ENCODE measurements at places on chromosomes 2 and 18.

- no peak for DNase-seq
These were observed 3.1 kb downstream of the PKDCC start for GRCh38 chr2:42050703-42051542.

DNA sequence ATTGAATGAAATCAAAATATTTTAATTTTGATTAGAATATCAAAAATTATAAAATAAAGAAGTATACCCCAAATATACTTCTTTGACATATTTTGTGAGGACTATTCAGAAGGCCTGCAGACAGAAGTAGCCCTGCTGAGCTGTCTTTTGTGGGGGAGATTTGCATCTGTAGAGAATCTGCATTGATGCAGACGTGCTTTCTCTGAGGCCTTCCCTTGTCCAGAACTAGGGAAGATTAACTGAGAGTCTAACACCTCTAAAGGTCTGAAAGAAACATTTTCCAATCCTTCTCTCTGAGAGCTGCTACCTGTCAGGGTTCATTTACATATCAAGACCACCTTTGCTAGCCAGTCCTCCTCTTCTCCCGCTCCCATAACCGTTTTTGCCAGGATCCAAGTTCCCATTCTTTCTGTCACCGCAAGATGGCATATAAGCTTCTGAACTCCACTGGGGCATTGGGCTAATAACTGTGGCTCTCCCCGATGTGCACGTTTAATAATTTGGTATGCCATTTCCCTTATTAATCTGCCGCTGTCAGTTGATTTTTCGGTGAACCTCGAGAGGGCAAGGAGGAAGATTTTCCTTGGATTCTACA is 510.4 kb upstream of the CNTNAP5 start:
- DNase-seq: no peak

GRCh38 chr2:205580212-205580987 is 101.9 kb upstream of the NRP2 start:
- peak; percentile 7 for DNase-seq

GRCh38 chr2:235463893-235464292 is 29.9 kb upstream of the AGAP1 start:
- no peak for DNase-seq

GRCh38 chr18:28115149-28115550 is 61.8 kb downstream of the CDH2 start:
- peak; percentile 84 for DNase-seq

- no peak for DNase-seq
These were observed 107.4 kb upstream of the CTDP1 start for GRCh38 chr18:79572093-79572780.

DNA sequence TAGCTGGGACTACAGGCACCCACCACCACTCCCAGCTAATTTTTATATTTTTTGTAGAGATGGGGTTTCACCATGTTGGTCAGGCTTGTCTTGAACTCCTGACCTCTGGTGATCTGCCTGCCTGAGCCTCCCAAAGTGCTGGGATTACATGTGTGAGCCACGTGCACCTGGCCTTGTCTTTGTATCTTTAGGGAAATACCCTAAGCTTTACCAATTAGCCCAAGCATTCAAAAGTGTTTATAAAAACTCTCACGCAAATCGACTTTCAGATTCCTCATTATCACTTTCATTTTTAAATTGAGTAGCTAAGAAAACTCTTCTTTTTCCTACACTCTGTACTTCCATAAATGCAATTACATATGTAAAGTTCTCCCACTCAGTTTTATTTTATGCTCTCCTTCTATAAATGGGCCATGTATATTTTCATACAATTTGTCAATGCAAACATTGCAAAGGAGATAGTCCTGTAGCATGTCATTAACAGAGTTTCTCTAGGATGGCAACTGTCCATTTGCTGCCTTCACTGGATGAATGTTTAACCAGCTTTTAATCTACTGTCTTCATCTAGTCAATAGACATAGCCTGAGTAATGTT is 326.2 kb upstream of the LRATD1 start:
- DNase-seq: no peak

GRCh38 chr2:143034292-143035074 is 94.7 kb upstream of the ARHGAP15 start:
- peak; percentile 51 for DNase-seq

DNA sequence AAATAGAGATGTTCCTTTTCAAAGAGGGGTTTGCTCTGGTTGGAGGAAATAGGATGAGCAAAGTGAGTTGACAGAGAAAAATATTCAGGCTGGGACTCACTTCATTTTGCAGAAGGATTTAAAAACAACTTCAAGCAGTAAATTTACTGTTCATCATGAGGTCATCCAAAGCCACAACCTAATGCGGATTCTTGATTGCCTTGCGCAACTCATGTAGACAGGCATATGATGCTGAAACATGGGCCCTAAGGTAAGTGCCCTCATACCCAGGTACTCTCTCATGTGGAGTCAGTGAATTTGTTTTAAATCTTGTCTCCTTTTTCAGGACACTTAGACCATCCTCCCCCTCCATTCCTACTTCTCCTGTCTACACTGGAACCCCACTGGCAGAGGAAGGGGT is 51.9 kb upstream of the LYPD1 start:
- no peak for DNase-seq

DNA sequence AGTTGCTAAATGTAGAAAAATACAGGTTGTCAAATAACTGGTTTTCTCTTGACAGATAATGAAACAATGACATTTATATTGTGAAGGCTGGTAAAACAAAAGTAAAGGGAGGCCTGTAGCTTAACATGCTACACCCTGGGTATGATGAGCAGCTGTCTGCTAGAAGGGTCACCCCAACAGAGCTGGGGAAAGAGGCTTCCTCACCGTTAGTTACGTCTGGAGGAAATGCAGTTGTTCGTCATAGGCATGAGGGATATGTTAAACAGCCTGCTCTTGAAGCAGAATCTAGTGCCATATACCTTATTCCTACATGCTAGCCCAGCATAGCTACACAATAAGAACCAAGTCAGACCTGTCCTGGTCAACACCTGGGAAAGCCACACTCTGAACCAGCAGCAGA is 49.9 kb downstream of the LPIN2 start:
- no peak for DNase-seq

GRCh38 chr2:9629222-9630116 is 1.3 kb downstream of the YWHAQ start:
- DNase-seq: no peak

DNA sequence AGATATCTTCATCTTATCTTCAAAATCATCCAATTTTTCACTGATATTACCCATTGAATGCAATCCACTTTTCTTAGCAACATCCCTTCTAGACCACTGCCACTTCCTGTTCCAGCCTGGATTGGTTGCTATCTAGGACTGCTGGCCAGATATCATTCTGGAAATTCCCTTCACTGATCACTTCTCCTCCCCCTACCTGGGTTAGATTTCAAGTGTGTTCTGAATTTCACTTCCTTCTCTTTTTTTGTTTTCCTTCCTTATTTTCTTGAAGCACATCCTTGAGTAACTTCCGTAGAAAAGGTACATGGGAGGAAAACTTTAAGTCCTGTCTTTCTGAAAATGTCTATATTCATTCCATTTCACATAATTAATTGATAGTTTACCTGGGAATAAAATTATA is 82.0 kb upstream of the IL1R2 start:
- no peak for DNase-seq

DNA sequence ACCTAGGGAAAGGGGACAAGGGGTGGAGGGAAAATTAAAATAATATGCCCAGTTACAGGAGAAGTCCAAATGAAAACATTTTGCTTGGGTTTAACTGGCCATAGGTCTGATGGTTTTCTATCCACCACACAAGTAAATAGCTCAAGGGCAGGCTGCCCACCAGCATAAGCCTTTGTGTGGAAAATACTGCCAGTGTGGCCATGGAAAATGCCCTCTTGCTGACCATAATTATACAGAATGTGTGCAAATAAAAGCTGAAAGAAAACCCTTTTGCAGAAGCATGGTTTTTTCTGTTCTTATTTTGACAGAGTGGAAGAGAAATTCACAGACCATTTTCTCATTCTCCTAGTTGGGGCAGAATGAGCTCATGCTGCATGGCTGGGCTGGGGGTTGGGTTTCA is 111.3 kb upstream of the SIX2 start:
- DNase-seq: no peak

GRCh38 chr2:32377928-32378327 is 21.1 kb downstream of the BIRC6 start:
- DNase-seq: no peak

DNA sequence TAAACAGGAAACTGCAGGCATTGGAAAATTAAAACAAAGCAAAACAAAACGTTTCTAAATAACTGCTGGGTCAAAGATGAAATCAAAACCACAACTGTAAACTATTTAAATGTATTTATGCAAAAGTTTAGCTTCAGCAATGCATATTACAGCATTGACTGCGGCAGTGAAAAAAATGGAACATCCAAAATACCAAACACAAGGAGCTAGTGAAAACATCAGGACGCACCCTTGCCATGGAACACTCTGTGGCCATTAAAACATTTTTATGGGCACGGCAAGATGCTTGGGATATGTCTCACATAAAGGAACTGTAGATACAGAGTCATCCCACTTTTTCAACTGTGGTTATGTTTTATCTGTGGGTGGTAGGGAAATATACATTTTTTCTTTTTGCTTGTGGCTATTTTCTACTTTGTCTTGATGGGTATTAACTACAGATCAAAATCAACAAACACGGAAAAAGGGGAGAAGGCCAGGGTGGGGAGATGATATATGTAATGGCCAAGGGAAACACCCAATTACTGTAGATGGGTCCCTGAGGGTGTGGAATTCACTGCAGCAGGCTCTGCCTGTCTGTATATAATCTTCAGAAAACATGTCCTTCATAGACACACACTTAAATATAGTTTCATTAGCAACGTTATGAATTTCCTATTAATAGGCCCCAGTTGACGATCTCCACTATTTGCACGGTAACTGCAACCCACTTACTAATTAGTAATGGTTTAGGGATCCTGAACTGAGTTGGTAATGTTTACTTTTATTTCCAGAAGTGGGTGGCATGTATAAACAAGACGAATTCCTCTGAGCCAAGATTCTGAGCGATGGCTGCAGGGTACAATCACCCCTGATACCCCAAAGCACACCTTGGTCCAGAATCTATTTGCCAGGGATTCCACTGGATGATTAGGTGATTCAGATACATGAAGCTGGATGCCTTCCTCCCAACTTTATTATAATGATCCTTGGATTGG is 110.5 kb downstream of the ACKR3 start:
- no peak for DNase-seq

GRCh38 chr2:71614976-71615766 is 161.8 kb downstream of the DYSF start:
- no peak for DNase-seq

DNA sequence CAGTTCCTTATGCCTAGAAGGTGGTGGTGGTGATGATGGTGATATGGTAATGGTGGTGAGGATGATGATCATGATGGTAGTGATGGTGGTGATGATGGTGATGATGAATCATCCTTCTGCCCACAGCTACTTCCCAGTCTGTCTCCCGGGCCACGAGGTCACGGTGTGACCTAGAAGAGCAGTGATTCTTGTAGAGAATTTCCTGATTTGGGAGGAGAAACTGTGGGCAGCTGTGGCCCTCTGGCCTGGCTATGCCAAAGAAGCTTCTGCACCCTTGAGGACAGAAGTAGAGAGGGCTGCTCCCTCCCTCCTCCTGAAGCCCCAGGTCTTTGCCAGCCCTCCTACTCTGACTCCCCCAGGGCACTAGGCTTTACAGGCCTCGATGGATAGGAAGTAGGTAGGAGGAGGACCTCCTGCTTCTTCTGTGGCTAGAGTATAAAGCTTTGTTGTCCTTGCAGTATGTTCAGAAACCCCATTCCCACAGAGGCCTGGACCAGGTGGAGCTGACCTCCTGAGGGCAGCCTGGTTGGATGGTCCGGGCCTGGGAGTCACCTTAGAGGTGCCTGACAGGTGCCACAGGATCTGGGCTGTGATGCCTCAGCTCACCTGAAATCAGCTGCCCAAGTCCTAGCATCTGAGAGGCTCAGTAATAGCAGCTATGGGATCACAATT is 57.9 kb upstream of the EPAS1 start:
- DNase-seq: no peak

DNA sequence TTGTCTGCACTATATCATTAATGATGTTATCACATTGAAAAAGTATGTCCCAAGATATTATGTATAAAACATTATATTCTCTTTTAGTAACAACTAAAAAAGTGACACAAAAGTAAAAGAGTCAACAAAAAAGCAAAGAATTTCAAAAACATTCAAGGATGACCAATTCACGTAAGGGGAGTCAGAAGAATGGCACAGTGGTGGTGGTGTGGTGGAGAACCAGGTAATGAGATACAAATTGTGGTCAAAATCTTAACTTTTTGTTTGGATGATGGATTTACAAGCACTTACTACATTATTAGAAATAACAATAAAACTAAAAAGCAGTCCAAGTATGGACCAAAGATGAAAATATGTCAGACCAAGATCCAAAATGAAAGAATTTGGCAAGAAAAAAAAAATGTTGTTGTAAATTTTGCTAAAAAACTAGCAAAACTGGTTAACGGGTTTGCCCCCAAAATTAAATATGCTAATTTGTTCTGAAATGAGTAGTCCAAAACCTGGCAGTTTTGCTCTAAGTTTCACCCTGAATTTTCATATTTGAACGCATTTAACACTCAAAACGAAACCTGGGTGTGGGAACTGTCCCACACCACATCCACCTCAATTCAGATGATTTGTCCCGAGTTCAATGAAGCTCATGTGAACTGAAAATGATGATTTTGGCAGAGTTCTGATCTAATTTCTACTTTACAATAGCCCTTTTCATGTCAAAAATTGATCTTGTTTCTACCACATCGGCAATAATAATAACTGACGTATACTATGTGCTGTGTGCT is 135.8 kb downstream of the IKZF2 start:
- no peak for DNase-seq

- DNase-seq: no peak
These were observed 309.1 kb upstream of the CYRIA start for GRCh38 chr2:16974688-16975087.

DNA sequence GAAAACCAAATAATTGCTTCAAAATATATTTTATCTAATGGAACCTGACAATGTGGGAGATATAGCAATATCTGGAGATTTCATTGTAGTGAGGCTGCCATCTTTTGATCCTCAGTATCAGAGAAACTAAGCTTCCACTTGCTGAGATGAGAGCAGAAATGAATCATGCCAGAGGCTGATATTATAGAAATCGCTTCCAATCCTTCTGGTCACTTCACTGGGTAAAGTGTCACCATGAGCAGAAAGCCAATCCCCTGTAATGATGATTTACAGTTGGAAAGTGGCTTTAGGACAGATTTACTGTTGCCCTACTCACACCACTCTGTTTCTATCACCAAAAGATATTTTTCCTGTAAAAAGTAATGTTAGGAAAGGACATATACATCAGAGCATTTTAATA is 365.0 kb upstream of the VRK2 start:
- no peak for DNase-seq

DNA sequence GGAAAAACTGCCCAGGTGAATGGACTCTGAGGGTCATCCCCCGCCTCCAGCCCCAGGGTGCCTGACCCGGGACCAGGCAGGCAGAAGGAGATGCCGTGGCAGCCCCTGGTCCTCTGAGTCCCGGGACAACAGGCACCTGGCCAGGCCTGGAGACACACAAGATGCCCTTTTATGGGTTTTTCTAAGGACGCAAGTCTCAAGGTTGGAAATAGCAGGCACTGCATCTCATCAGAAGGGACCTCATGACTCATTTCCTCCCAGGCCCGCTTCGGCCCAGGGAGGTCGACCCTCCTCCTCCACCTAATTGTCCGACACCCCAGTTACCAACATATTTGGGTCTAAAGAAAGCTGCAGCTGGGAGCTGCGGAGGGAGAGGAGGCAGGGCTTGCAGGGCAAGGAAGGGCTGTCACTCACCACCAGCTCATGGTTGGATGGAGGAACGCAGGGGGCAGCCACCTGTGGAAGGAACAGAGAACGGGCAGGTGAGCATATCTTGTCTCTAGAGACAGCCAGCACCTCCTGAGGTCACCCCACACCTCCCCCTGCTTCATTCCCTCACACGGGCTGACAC is 82.9 kb downstream of the TNS1 start:
- DNase-seq: peak; percentile 57
